NCI-H2171 (cell line): ENCODE measurements at places on chromosomes 6 and 20.

DNA sequence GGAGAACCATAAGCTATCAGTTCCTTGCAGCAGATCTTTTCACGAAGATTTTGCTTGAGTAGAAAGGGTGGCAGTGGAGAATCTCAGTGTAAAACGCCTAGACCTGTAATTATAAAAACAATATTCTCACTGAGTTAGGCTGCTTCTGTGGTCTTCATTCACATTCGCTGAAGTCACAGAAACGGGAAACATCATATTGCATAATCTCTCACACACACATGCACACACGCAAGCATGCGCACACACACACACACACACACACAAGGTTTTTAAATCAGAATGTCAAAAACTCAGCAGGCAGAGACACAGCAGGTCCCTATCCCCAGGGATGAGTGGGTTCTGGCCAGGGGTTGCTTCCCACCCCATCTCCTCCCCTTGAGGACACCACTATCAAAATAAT, 175.5 kb downstream of the ATXN1 start:
- DNase-seq: no peak

DNA sequence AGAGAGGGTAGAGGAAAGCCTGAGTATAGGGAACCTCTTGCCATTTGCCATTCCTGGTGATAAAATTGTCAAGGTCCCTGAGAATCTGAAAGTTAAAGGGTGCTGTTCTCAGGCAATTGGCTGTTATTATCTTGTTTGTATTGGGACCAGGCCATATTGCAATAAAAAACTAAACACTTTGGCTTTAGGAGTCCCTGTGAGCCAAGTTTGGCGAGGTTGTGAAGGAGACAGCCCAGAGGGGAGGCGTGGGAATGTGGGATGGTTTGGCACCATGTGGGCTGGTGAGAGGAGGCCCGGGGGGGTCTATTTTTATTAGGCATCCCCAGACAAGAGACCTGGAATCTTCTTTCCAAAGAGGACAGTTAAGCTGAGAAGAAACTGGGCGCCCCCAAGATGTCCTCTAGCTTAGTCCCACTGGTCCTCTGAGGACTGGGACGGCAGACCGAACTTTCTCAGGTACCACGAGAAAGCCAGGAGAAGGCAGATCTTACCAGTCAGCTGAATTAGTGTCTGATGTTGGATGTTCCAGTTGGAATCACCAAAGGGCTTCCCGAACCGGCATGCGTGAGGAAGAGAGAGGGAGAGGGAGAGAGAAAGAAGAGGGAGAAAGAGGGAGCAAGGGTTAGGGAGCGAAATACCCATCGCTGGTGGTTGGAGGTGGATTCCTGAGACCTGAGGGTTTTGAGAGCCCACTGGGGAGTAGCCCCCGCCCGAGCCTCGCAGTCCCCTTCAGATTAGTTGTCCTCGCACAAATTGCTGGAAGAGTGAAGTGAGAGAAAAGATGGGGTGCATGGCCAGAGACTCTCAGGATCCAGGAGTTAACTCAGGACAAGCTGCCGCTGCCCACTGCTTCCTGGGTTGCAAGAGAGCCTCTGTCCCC, 24.4 kb downstream of the DYNLT1 start:
- no peak for DNase-seq

- DNase-seq: no peak
These were observed 476.8 kb upstream of the AGPAT4 start for GRCh38 chr6:161750686-161751085.

DNA sequence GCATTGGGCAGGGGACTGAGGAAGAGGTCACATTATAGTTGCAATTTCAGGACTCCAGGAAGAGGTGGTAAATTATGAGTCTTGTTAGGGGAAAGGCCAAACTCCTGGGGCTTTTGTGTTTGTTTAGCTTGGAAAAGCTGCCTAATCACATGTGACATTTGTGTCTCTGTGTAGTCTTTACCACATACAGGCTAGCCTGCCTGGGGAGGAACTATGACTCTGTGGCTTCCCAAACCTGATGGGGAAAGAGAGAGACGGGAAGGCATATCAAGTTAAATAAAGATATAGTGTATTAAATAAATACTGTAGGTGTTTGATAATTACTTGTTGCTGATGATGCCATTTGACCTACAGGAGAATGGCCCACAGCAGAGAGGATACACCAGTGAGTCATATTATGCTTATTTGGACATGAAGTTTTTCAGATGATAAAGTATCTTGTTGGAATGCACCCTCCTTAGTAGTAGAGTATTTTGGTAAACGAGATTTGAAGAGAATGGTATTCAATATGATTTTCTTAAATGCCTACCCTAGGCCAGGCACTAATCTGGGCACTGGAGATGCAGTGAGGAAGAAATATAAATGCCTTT, 4.0 kb downstream of the BLTP3A start:
- DNase-seq: no peak

GRCh38 chr6:112144145-112144926, 56.9 kb downstream of the FAM229B start:
- peak; percentile 70 for DNase-seq

- no peak for DNase-seq
These were observed 9.2 kb upstream of the TFAP2A start for GRCh38 chr6:10424040-10424439.

DNA sequence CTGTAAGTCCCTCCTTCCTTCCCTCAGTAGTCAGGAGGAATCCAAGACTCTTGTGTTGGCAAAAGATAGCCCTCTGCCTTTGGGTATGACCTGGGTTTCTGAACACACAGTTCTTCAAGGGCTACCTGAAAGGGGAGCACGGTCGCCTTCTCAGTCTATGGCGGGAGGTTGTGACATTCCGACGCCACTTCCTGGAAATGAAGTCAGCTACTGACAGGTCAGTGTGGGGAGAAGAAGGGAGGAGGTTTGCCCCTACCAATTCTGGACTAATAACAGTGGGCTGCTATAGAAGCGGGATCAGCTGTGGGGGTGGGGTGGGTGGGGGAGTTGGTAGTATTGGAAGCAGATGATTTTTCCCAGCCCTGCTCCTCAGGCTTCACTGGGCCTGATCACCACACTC, 11.5 kb downstream of the CEP250 start:
- no peak for DNase-seq

DNA sequence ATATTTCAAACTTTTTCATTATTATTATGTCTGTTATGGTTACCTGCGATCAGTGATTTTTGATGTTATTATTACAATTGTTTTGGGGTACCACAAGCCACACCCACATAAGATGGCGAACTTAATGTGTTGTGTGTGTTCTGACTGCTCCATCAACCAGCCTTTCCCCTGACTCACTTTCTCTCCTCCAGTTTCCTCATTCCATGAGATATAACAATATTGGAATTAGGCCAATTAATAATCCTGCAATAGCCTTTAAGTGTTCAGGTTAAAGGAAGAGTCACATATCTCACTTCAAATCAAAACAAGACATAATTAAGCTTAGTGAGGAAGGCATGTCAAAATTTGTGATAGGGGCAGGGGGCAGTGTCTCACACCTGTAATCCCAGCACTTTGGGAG, 16.3 kb upstream of the POPDC3 start:
- no peak for DNase-seq

DNA sequence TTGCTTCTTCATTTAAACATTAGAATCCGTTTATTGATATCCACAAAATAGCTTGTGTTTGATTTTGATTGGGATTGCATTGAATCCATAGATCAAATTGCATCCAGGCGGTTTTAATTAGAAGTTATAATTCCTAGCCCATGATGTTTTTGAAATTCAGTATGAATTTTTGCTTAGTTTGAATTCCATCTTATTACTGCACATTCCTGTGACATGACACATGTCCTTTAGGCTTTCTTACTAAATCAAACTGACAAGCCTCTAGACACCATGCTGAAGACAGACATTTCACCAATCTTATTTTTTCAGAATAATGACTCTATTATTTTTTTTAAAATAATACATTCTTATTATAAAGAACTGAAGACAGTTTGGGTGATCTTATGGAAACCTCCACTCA, 21.4 kb upstream of the PI16 start:
- no peak for DNase-seq

DNA sequence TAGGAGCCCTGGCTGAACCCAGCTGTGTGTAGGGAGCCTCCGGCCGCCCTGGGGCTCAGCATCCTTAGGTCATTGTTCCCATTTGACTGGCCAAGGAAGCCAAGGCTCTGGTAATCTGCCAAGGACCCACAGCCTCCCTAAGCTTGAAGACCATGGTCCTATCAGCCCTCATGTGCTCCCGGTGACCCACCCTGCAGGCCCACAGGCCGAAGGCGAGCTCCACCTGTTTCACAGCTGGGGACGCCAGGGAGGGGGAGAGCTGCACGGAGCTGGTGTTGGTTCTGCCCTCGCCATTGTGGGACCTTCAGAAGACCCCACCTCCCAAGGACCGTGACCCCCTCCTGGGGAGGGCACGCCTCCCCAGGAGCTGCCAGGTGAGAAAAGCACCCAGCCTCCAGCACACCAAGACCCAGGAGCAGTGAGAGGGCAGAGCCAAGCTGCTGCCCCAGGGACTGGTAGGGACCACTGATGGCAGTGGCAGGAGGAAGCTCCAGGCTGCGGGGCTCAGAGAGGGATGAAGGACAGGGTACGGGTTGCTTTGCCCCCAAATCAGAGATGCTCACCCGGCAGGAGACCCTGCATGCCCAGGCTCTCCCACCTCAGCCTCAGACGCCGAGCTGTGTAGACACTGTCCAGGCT, 30.7 kb upstream of the MRGBP start:
- no peak for DNase-seq

GRCh38 chr20:38805502-38805957, at the start of gene PPP1R16B:
TSS of gene PPP1R16B (plus strand) at chr20:38805697. CDS start at chr20:38835926, 30,229 bp downstream.
- DNase-seq: peak; percentile 60

- DNase-seq: peak; percentile 20
These were observed 47.8 kb downstream of the ARHGAP40 start for GRCh38 chr20:38649275-38649891.

DNA sequence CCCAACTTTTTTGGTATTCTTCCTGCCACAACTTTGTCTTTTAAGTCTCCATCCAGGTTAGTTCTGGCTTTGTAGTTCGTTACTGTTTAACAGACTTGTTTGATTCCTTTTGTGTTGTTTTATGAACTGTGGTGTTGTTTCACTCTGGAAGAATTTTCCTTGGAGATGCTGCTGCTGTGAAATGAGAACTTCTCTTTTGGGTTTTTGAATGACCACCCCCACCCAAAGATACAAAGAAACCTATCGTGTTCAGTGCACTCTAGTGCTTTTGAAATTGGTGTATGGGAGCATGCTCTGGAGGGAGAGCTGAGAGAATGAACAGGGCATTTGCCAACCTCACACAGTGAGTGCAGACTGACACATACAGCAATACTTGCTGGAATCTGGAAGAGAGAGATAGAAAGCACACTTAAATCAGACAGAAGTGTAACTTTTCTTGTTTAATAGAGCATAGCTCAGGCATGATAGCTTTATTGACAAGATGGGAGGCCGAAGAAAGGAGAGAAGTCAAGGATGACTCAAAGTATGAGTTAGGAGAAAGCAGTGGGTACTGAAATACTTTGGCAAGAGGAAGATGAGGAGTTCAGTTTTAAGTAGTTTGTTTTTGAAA, 293.1 kb downstream of the SOX4 start:
- no peak for DNase-seq

GRCh38 chr20:10536531-10536930, 101.4 kb downstream of the SLX4IP start:
- DNase-seq: peak; percentile 39

DNA sequence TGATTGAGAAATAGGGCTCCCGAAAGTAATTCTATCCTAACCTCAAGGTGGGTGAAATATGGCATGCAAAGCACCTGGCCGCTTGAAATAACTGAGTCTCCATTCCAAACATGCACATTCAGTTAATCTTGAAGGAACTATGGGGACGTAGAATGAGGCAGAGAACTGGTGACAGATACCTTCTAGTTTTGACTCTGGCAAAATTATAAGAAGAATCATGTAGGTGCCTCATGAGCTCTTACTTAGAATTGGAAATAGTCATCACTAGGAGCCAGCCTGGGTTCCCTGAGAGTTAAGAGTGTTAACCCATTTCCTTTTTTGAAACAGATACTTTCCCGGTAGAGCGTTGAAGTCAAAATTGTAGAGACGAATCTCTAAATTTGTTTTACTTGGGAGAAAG, 49.3 kb downstream of the RPF2 start:
- no peak for DNase-seq

DNA sequence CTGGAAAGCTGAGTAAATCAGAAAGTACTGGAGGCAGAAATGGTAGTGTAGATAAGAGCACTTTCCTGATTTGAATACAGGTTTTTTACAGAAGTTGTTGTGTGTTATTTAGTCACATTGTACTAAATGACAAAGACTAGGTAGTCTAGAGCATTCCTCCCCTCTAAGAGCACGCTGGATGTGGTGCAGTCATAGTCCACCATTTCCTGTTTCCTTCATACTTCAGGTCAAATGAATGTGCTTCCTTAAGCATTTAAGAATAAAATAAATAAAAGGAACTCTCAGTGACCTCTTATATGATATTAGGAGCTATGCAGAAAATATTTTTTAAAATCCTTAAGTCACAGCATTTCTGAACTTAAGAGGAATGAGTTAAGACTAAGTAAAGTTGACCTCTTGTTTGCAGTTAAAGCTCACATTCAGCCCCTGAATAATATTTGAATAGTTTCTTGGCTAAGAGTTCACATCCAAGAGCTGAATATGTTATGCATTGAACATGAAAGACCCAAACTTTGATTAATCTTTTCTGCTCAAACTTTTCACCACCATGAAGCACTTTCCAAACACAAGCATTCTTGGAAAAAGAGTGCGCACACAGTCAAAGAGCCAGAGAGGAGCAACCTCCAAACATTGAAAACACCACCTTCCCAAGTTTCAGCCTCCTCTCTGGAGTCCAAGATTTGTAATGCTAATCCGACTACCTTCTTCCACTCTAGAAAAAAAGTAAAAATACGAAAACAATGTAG, 53.4 kb upstream of the TMEM30A start:
- no peak for DNase-seq

GRCh38 chr20:63697868-63698545, 1.6 kb downstream of the TNFRSF6B start:
- DNase-seq: no peak

- DNase-seq: no peak
These were observed 18.5 kb downstream of the CUL9 start for GRCh38 chr6:43200541-43200940.

DNA sequence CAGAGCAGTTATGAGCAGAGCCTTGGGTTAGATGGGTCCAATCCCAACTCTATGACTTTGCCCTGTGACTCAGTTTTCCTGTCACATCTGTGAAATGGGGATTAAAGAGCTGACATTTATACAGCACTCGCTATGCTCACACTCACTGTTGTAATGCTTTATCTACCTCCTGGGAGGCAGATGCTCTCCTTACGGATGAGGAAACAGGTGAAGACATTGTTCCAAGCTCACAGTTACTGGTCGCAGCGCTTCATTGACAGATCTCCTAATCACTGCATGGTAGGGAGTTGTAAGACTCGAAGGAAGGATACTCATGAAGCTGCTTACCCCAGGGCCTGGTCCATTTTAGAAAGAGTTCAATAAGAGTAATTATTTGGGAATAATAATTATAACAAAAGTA, 2.9 kb upstream of the MYLK2 start:
- peak; percentile 42 for DNase-seq

GRCh38 chr6:119349361-119350201, at the start of gene MAN1A1:
TSS of gene MAN1A1 (minus strand) at chr6:119349761. CDS start at chr6:119349065, 696 bp downstream.
- DNase-seq: peak; percentile 84

GRCh38 chr20:6115221-6115895, 7.5 kb downstream of the FERMT1 start:
- no peak for DNase-seq

GRCh38 chr20:23021541-23021940, 13.6 kb upstream of the SSTR4 start:
- DNase-seq: no peak

GRCh38 chr20:57928181-57928967, 218.6 kb upstream of the PMEPA1 start:
- no peak for DNase-seq

- no peak for DNase-seq
These were observed 79.1 kb downstream of the RPP40 start for GRCh38 chr6:4924661-4925271.
